Activated CD4-positive, alpha-beta T cell treated with anti-CD3 and anti-CD28 coated beads for 1 hour (primary cell): ENCODE measurements at places on chromosomes 12 and 14.

DNA sequence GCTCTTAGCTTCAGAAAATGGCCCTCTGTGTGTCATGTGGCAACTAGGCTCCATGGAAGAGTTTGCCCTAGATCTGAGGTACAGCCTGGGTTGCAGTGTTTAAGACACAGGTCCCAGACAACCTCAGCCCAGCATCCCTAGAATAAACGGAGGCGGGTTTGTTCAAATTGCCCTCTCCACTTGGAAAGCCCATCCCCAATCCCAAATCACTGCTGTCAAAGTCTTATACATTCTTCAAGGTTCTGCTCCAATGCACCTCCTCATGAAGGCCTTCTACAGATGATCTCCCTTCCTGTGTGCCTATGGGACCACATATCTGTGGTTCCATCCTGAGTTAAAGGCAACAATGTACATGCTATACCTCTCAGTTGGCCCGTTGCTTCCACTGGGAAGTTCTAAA lies 289.8 kb downstream of the DPF3 start:
- no peak for DNase-seq

- DNase-seq: no peak
Measured at GRCh38 chr14:24207104-24207551, 1.6 kb downstream of the TSSK4 start.

DNA sequence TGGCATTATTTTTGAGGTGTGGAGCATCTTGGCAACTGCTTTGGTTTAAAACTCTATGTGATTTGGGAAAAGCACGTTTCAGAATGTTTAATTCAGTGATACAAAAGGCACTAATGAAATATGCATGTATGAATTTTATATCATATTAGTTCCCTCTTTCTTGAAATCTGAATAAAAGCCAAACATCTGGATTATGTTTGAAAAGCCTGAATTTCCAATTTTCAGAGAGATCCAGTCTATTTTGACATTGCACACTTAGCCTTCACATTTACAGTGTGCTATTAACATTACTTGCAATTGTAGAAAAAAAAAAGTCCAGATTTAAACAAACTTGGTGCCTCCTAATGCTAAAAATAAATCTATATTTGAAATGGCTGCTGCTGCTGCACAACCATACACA lies 219.1 kb upstream of the NPAS3 start:
- no peak for DNase-seq

DNA sequence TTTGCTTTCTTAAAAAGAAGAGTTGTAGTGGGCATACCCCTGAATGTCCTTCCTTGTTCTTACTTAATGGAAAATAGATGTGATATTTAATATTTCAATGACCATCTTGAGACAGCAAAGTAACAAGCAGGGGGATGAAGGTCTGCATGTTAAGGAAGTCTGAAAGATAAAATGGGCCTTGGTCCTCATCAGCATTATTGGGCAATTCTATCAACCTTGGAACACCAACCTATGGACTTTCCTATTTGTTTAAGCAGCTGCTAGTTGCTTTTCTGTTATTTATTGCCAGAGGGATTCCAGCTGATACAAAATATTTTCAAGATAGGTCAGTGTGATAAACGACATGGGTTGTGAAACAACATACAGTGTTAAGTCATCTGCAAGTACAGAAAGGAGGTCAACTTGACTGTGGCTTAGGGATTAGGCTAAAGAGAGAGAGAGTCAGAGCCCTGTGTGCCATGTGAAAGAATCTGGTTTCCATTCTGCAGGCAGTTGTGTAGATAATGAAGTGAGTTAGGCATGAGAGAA lies 16.4 kb upstream of the A2M start:
- no peak for DNase-seq

DNA sequence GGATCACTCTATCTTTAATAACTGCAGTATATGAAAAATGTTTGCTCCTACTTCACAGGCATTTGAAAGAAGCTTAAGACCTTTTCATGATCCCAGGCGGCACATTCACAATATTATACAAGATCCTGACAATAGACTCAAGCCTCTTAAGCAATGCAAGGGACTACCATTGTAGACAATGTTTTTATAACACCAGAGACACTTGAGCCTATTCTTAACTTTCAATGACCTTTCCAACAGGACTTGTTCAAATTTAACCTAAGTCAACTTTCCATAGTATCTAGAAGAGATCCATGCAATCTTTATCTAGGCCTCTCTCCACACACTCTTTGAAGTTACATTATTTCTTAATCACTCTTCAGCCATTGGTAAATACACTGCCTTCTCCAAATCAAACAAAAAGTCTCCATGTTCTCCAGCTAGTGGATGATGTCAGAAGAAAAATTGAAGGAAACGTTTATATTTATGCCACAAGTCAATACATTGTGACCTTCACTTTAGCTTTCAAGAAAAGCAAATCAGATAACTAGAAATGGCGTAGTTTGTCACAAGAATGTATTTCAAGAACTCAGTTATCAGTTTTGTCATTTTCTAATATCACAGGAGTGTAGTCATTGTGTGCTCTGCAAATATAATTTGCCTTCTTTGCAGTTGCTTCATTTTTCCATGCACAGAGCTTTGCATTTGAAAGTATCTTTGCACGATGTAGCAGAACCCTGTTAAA lies 41.2 kb downstream of the PHLDA1 start:
- no peak for DNase-seq

GRCh38 chr12:51198568-51199365 lies 19.1 kb downstream of the POU6F1 start:
- DNase-seq: no peak

- DNase-seq: no peak
Measured at GRCh38 chr12:71107936-71108335, 49.9 kb downstream of the TSPAN8 start.

DNA sequence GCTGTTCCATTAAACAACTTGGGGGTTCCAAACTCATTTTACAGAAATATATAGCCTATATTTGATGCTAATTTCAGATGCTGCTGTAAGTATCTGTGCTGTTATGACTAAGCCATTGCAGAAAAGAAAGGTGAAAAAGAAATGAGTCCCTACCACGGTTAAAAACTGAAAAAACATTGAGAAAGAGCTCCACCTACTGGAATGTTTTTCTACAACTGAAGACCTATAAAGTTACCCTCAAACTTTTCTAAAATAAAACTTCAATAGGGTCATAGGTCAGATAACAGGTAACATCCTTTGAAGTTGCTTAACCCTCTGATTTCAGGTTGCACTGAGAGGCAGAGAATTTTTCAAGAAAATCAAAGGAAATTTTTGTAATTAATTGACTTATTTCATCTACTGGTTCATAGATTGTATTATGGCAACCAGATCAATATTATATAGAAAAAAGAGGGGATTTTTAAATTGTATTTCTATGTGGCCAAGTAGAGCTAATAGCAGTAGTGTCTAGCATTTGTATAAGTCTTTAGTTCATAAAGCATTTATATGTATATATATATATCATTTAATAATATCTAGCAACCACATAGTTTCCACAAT lies 279.9 kb downstream of the RPS29 start:
- no peak for DNase-seq

GRCh38 chr14:55609681-55610080 lies 29.7 kb downstream of the KTN1 start:
- no peak for DNase-seq

- no peak for DNase-seq
Measured at GRCh38 chr12:132103542-132104308, 40.4 kb downstream of the DDX51 start.

DNA sequence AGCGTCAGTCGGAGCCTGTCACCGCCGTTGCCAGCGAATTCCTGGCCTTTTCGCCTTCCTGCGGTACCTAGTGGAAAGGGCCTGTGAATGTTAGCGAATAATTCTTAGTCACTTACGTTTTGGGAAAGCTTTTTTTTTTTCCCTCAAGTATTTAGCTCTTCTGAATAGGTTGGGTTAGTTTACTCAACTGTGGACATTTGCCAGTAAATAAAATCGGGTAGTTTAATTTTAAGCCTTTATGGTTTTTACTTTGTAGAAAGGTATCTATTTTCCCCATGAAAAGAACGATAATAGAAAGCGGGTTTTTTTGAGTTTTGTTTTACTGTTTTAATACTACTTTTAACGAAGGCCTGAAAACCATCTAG lies 1.7 kb downstream of the YY1 start:
- DNase-seq: no peak

DNA sequence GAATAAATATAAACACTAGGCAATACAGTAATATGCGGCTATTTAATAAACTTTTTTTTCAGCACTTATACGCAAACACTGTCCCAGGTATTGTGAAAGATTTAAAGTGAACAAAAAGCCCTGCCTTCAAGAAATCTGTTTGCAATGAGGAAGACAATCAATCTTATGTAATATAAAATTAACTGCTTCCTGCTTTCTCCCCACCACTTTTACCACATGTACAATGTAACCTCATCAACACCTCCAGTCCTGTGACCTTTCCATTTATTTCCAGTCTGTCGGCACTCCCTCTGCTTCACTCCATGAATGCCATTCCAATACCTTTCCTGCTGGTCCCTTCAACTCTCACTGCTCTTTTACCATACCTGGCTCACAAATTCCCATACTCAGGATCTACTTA lies 10.5 kb downstream of the SNX6 start:
- no peak for DNase-seq

GRCh38 chr12:99915251-99916082 lies 69.3 kb downstream of the ANKS1B start:
- no peak for DNase-seq

DNA sequence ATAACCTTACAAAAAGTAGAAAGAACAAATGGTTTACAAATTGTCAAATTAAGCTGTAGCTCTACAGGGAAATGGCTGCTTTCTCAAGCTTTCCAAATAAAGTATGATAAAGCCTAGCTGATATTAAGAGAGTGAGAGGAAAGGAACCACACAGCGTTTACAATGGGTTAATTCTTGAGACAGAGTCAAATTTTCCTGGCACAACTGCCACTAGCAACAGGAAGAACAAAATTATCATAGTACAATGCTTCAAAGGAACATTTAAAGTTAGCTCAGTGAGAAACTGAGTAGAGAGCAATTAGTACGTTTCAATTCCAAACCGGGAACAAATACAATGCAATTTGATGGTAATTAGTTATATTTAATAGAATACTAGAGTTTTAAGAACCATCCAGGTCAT lies 116.0 kb downstream of the PPP1R12A start:
- DNase-seq: no peak

- no peak for DNase-seq
Measured at GRCh38 chr12:119780786-119781434, 96.2 kb downstream of the CIT start.

GRCh38 chr14:20343862-20344220 lies 406 bp downstream of the PARP2 start:
- no peak for DNase-seq

DNA sequence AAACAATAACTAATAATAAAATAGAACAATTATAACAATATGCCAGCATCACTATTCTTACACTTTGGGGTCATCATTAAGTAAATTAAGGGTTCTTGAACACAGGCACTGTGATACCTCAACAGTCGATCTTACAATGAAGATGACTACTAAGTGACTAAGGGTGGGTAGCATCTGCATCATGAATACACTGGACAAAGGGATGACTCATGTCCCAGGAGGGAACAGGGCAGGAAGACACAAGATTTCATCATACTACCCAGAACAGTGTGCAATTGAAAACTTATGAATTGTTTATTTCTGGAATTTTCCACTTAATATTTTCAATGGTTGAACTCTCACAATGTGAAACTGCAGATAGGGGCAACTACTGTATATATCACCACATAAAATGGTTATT lies 19.7 kb downstream of the TSPAN19 start:
- no peak for DNase-seq

GRCh38 chr12:53811606-53812005 lies 59.8 kb upstream of the CISTR start:
- DNase-seq: no peak

DNA sequence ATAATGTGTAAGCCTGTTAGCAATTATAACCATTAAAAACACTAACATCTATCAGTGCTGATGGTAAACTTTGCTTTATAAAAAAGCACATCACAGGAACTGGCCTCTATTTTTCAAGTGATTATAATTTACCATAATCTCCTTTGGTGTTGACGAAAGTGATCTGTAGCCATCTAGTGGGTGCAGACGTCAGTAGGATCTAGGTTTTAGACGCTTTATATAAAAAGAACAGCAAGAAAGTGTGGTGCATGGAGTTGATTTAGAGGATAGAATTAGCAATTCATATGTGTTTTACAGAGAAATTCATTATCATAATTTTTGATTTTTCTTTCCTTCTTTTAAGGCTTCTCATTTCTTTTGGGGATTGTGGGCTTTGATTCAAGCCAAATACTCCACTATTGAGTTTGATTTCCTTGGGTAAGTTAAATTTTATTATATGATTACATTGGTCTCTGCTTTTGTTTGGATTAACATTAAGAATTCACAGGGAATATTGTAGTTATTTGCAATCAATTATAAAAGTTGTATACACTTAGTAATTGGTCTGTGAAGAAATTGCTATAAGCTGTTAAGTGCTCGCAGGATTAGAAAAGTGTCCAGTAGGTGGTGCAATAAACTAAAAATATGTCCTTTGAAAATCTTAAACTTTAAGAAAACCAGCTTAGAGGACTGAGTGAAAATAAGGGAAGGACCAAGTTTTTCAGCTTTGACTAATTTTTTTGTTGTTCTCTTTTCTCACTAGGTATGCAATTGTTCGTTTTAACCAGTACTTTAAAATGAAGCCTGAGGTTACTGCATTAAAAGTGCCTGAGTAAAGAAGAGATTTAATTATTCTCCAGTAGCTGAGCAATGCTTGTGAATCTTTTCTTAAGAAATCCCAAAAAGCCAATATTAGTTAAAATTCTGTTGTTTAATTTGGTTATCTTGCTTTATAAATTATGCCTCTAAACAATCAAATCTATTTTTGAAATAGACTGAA lies 59.5 kb downstream of the ETNK1 start:
- no peak for DNase-seq

DNA sequence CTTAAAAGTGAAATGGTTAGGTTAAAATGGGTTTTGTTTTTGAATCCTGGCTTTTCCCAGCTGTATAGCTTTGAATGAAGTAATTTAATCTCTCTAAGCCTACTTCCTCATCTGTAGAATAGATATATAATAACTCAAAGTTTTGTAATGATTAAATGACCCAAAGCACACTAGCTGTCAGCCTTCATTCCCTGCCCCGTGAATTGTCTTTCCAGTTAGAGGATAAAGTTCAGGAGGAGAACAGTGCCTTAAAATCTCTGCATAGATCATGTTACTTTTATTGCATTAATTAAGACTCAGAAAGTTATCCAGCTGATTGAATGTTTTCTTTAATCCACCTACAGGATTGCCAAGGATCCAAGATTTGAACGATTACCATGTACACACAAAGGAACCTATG lies 19.4 kb downstream of the FCF1 start:
- DNase-seq: no peak

- no peak for DNase-seq
Measured at GRCh38 chr14:89007906-89008305, 183.5 kb downstream of the TTC8 start.
